A549 treated with Hydrocortisone at 1 μM for 4 hours (cell line): ENCODE measurements at places on chromosomes 1 and 21. TPM values are rescaled to one million over a fixed set of nuclear protein-coding genes. Genes with fewer than 3 reads are reported as not detected.

C8A gene
- total RNA-seq, result not detected in 5 replicates

TRIM67 gene
- 0.13 to 0.30 TPM (median 0.16 TPM) in 5 replicates for total RNA-seq

NUP133 gene
- 18.7 to 26.7 TPM (median 22.7 TPM) in 5 replicates for total RNA-seq

OR2T29 gene
- total RNA-seq, result not detected in 5 replicates

LINGO4 gene
- total RNA-seq, result not detected in 5 replicates

LMOD1 gene
- not detected in 5 replicates for total RNA-seq

LRRC52 gene
- not detected in 5 replicates for total RNA-seq

CFHR2 gene
- not detected in 5 replicates for total RNA-seq

KCNJ15 gene
- 0.03 to 0.21 TPM in 2 of 5 replicates, not detected in the others for total RNA-seq

SELL gene
- 0.20 to 0.40 TPM (median 0.25 TPM) in 5 replicates for total RNA-seq

ARHGEF10L gene
- 6.0 to 7.2 TPM (median 6.1 TPM) in 5 replicates for total RNA-seq

TMEM82 gene
- total RNA-seq, result not detected in 5 replicates

LRRC7 gene
- not detected in 5 replicates for total RNA-seq

SPRR2A gene
- total RNA-seq, result not detected in 5 replicates

TRNP1 gene
- total RNA-seq, result 200 to 287 TPM (median 278 TPM) in 5 replicates

VANGL2 gene
- total RNA-seq, result 0.55 to 1.0 TPM (median 0.76 TPM) in 5 replicates

BTBD19 gene
- 1.9 to 3.2 TPM (median 2.3 TPM) in 5 replicates for total RNA-seq

HOOK1 gene
- total RNA-seq, result 0.21 to 1.0 TPM (median 0.35 TPM) in 5 replicates

CCNL2 gene
- total RNA-seq, result 42.3 to 54.3 TPM (median 50.5 TPM) in 5 replicates

ATXN7L2 gene
- total RNA-seq, result 1.5 to 2.4 TPM (median 2.2 TPM) in 5 replicates

SH2D5 gene
- 12.1 to 17.9 TPM (median 15.3 TPM) in 5 replicates for total RNA-seq

COL8A2 gene
- total RNA-seq, result 0.09 to 0.14 TPM (median 0.12 TPM) in 5 replicates

SDHB gene
- 96.8 to 109 TPM (median 108 TPM) in 5 replicates for total RNA-seq

ORC1 gene
- 19.8 to 24.7 TPM (median 21.5 TPM) in 5 replicates for total RNA-seq

RRP1B gene
- 35.0 to 47.8 TPM (median 36.8 TPM) in 5 replicates for total RNA-seq

HRNR gene
- total RNA-seq, result not detected in 5 replicates

RAB25 gene
- 0.17 to 0.28 TPM in 2 of 5 replicates, not detected in the others for total RNA-seq

MYOG gene
- total RNA-seq, result not detected in 5 replicates

MIXL1 gene
- 0.03 to 0.21 TPM (median 0.13 TPM) in 3 of 5 replicates, not detected in the others for total RNA-seq

RNU1-2 gene
- 6.1 to 30.4 TPM (median 9.0 TPM) in 3 of 5 replicates, not detected in the others for total RNA-seq

RIMKLA gene
- total RNA-seq, result 0.38 to 0.90 TPM (median 0.66 TPM) in 5 replicates

NBPF26 gene
- total RNA-seq, result 3.5 to 11.3 TPM (median 5.0 TPM) in 5 replicates

NLRP3 gene
- total RNA-seq, result 0.08 TPM in 1 of 5 replicates, not detected in the others

MAEL gene
- total RNA-seq, result not detected in 5 replicates

MATN1 gene
- total RNA-seq, result 0.03 to 0.12 TPM (median 0.10 TPM) in 3 of 5 replicates, not detected in the others

LAMB3 gene
- 18.6 to 23.5 TPM (median 21.0 TPM) in 5 replicates for total RNA-seq

ARHGAP30 gene
- total RNA-seq, result 0.05 to 0.15 TPM (median 0.12 TPM) in 5 replicates

C8B gene
- not detected in 5 replicates for total RNA-seq

TMEM54 gene
- 26.2 to 45.3 TPM (median 41.0 TPM) in 5 replicates for total RNA-seq

KRTAP7-1 gene
- total RNA-seq, result not detected in 5 replicates

PCP4L1 gene
- total RNA-seq, result 0.09 to 0.17 TPM (median 0.12 TPM) in 4 of 5 replicates, not detected in the other

GBP2 gene
- 0.53 to 0.97 TPM (median 0.76 TPM) in 5 replicates for total RNA-seq

SPRR4 gene
- not detected in 5 replicates for total RNA-seq

RAB3B gene
- total RNA-seq, result 4.8 to 10.0 TPM (median 5.7 TPM) in 5 replicates

THEM5 gene
- not detected in 5 replicates for total RNA-seq

UMODL1 gene
- not detected in 5 replicates for total RNA-seq

PGLYRP3 gene
- not detected in 5 replicates for total RNA-seq

CD164L2 gene
- total RNA-seq, result not detected in 5 replicates

PRDM2 gene
- total RNA-seq, result 6.7 to 11.5 TPM (median 8.4 TPM) in 5 replicates

VWA1 gene
- 4.1 to 15.8 TPM (median 12.9 TPM) in 5 replicates for total RNA-seq
